Stimulated activated CD8-positive, alpha-beta memory T cell treated with anti-CD3 and anti-CD28 coated beads, Interleukin-7, amount 100 ng/mL, for 24 hours (primary cell): ENCODE measurements at places on chromosomes 1 and 21.

- no peak for DNase-seq
Observed at GRCh38 chr1:56808410-56808809, 10.8 kb downstream of the FYB2 start.

DNA sequence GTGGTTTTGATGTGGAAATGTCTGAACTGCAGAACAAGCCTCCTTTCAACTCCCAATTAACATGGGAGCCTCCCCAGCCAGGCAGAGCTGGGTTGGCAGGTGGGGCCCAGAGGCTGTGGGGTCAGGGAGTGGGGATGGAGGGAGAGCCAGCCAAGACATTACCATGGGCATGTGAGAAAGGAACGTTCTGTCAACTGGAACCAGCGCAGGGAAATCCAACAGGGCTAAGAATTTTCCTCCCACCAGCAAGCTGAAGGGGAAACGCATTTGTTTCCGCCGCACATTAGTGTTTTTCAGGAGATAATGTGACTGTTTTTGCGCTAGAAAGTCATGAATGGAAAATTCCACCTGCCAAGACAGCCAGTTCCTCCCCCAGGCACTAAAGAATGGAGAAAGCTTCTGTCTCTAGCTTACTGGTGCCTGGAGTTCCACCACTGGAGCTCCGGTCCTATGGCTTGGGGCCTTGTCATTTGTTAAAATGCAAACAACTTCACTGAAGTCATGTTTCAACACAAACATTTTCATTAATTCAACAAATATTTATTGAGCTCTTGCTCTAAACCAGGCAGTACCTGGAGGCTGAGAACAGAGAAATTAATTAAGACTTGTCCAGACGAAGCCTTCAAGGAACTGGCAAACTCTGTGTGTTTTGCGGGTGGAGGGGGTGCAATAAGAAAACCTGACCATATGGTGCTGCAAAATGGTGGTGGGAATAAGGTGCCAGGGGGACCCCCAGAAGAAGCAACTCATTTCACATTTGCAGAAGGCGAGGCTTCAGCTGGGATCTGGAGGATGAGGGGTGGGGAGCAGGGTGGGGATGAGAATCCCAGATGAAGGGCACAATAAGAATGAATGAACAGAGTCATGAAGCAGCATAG lies 305.1 kb downstream of the MATN1 start:
- DNase-seq: no peak

DNA sequence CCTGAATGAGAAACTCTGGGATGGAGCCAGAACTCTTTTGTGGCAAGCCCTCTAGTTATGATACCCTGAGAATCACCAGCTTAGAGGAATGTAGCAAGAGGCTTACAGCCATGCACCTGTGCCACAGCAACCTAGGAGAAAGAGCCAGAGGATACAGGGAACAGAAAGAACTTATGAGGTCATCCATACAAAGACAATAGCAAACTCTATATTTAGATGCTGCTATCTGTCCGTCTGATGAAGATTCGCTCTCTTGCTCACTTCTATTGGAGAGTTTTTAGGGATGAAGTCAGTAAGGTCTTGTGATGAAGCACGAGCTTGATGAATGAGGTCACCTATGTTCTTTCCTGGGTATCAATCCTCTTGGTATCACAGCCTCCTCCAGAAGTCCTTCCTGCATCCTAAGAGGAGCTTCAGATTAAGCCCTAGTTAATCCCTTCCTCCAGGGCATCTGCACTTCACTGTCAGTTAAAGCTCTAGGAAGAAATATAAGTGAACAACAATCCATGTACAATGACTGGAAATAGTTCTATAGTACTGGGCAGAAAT lies 185.6 kb downstream of the DAB1 start:
- no peak for DNase-seq

DNA sequence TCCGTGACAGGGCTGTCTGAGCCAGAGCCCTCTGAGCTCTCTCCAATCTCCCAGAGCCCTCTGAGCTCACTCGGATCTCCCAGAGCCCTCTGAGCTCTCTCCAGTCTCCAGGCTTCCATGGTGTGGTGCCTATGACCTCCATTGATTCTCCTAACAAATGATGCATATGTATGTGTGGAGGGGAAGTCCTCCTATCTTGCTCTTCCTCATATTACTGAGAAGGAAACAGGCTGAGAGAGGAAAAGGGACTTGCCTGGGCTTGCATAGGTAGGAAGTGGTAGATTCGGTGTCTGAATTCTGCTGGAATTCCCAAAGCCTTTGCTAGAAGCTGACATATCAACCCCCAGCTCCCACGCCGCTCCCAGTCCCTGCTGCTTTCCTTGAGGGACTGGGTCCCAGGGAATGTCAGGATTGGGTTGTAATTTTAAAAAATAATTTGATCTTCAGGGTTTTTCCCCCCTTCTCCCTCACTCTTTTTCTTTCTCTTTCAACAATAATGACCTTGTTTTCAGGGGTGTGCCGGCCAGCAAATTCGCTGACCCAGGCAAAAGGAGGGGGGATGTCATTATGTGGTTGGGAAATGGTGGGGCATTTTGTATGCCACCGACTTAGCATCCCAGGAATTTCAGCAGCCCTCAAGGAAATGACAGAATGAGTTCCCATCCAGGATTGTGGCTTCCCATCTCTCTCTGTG lies 42.3 kb upstream of the RUNX3 start:
- DNase-seq: no peak

- no peak for DNase-seq
Observed at GRCh38 chr21:29613021-29613420, 314.3 kb downstream of the BACH1 start.

- no peak for DNase-seq
Observed at GRCh38 chr1:16267690-16268180, 30.8 kb upstream of the CPLANE2 start.

GRCh38 chr1:170273291-170274130 lies 127.8 kb downstream of the NTMT2 start:
- DNase-seq: no peak

DNA sequence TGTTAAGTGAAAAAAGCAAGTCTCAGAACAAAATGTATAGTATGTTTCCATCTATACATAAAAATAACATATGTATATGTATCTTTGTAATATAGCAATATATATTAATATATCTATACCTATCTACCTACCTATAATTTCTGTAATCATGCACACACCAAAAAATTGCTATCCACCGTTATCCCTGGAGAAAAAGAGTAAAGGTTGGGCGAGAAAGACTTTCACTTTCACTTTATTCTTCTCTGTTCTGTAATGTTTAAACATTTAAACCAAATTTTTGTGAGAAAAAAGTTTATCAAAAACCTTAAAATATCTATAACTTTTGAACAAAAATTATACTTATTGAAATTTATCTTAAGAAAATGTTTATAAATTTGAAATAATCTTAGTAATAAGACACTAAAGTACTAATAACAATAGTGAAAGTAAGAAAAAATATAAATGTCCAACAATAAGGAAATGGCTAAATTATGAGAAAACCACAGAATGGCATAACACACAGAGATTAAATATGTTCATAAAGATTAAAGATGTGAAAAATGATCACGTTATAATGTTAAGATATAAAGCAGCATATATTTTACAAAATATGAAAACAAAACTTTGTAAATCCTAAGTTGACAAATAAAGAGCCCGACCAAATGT lies 74.0 kb upstream of the LRRC53 start:
- no peak for DNase-seq
